Endothelial cell of umbilical vein (primary cell): ENCODE measurements at places on chromosomes 4 and X.
A peak's percentile ranks its signal among the peaks of the same experiment; 100 is the strongest.

DNA sequence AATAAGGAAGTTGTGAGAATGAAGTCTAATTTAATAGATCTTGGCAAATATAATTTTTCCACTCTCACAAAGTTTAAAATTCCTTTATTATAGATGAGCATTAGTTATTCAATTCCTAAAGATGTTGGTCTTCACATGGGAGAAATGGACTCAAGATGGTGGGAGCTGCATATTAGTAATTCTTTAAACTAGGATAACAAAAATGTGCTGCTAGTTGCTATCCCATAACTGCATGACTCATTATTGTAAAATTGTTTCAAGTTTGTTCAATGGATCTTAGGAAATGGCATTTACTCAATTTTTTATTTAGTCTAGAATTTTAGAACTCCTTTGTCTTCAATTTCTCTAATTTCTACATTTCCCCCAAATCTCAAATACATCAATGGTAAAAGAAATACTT, 155.8 kb downstream of the ATP10D start:
- no peak for DNase-seq

- DNase-seq, result no peak
Measured at GRCh38 chr4:78343682-78344081, 207.9 kb upstream of the ANXA3 start.

DNA sequence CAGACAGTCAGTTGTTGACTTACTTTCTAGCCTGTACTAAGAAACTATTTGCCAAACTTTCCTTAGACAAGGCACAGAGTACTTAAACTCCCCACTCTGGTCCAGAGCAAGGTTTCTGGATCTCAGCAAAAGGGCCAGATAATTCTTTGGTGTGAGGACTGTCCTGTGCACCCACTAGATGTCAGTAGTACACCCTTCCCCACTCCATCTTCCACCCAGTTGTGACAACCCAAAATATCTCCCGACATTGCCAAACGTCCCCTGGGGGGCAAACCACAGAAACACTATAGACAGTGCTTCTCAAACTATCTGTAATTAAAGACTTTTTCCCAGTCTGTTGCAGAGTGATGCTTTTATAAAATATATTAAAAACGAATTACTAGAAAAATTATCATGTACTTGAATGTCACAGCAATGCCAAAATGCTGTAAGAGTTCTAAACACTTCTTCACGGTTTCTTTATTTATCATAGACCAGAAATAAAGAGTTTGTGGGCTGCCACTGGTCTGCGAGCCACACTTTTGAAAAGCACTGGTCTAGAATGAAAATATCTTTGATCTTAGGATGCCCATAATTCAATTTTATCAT, 203.5 kb downstream of the PRDM5 start:
- DNase-seq, result peak; percentile 49

DNA sequence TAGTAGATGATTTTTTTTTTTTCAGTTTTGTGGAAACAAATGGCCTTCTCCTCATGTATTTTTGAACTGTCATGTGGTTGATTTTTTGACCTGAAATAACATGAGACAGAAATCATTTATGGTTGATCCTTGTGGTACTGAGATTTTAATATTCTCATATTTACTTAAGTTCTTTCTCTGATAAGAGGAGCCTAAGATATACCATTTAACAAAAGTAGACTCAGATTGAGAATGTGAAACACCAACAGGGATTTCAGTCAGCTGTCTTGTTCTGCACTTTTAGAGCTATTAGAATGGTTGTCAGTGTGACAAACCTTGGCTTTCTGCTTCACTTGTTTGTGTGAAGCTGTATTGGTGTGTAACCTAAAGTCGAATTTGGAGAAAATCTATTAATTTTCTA, 575.7 kb downstream of the SPOCK3 start:
- no peak for DNase-seq

- DNase-seq, result no peak
Measured at GRCh38 chrX:130299279-130300009, 30.7 kb upstream of the ZNF280C start.

GRCh38 chr4:5874811-5875449, 18.0 kb downstream of the CRMP1 start:
- no peak for DNase-seq

DNA sequence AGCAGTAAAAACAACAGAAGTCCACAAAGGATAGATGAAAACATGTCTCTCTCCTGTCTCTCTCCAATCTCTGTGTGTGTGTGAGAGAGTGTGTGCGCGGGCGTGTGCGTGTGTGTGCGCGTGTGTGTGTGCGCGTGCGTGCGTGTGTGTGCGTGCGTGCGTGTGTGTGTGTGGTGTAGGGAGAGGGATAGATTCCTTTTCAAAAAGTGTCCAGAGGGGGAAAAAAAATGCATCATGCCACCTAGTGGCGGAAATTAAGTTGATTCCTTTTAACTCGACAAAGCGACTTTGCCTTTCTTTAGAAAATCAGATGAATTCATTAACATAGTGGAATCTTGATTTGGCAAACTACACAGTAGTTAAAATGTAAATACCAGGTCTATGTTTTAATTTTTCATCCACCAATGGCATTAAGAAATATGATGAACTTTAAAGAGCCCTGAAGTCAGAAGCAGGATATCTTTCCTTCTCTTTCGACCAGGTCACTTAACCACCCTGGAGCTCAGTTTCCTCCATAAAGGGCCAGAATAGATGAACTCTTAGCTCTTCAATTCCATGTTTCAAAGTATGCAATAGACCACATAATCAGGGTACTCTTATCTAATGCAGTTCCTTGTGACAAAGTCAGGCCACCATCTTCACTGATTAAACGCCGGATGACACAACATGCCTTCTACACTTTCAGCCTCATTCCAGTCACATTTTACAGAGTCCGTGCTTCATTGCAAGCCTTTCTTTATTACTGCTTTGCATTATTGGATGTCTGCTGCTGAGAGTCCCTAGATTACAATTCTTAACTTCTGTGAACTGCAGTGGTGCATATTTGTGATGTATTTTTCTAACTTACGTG, 162.8 kb downstream of the FBXO8 start:
- peak; percentile 65 for DNase-seq

- no peak for DNase-seq
Measured at GRCh38 chr4:175035905-175036304, 117.7 kb downstream of the ADAM29 start.

- DNase-seq, result no peak
Measured at GRCh38 chr4:145665773-145666172, 14.2 kb upstream of the C4orf51 start.

GRCh38 chr4:621296-622070, 3.9 kb upstream of the PDE6B start:
- DNase-seq, result no peak

DNA sequence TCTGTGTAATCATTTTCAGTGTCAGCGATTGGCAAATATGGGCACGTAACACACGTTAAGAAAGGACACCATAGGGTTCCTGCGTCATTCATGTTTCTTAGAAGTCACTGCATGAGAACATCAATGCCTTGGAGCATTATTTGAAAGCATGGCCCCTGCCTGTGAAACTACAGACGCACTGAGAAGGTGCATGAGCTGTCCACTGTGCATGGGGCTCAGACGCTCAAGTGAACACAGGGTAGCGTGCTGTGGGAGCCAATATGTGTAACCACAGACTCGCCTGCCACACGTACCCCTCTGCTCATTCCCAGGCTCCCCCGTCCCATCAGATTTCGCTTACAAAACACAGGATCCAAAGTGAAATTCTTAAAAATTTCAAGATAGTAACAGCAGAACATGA, 6.5 kb downstream of the PPP2R2C start:
- no peak for DNase-seq

- DNase-seq, result peak; percentile 16
Measured at GRCh38 chr4:5955201-5955821, 62.4 kb upstream of the CRMP1 start.

DNA sequence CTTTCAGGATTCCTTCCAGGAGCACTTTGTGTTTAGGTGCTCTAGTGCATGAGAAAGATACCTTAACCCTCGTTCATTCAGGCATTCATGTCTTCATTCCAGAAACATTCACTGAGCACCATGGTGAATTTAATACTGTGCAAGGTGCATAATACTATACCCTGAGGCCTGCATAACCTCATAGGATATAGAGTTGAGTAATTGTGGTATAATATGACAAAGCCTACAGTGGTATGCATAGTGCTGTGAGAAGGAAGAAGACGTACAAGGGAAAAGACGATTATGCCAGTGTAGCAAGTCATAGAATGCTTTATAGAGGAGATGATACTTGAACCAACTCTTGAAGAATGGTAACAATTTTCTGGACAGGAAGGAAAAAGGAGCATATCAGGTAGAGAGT, 34.3 kb downstream of the MTM1 start:
- DNase-seq, result no peak

DNA sequence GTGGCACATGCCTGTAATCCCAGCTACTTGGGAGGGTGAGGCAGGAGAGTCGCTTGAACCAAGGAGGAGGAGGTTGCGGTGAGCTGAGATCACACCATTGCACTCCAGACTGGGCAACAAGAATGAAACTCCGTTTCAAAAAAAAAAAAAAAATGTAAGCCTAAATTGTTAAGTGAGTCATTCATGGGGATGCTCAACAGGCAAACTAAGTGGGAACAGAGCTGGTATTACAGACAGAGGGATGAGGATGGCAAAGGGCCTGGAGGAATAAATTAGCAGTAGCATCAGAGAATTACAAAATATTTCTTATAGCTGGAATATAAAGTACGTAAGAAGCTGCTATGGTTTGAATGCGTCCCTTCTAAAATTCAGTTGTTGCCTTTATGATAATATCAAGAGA, 43.4 kb upstream of the OGT start:
- DNase-seq, result no peak

DNA sequence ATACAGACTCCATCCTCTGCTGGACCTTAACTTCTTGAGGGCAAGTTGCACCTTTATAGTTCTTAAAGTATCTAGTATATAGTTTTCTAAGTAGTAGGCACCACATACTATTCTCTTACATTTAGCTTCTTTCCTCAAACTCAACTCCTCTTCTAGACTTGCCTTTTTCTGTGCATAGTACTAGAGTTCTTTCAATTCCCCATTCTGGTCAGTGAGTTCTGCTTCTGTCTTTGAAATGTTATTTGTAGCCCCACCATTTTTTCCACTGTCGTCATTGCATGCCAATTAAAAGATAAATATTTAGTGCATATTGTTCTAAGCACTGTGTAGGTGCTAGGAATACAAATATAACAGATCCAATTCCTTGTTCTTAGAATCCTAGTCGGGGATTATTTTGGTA, 31.6 kb downstream of the CDKL5 start:
- DNase-seq, result no peak

- no peak for DNase-seq
Measured at GRCh38 chr4:154854362-154854761, 73.3 kb downstream of the RBM46 start.

- DNase-seq, result peak; percentile 67
Measured at GRCh38 chr4:10554694-10555093, 97.5 kb upstream of the ZNF518B start.

- DNase-seq, result no peak
Measured at GRCh38 chr4:80911458-80911857, 119.0 kb upstream of the BMP3 start.

- no peak for DNase-seq
Measured at GRCh38 chrX:155218777-155219176, 2.5 kb downstream of the VBP1 start.
